ENCODE measurements at places on chromosomes 5 and 9.

DNA sequence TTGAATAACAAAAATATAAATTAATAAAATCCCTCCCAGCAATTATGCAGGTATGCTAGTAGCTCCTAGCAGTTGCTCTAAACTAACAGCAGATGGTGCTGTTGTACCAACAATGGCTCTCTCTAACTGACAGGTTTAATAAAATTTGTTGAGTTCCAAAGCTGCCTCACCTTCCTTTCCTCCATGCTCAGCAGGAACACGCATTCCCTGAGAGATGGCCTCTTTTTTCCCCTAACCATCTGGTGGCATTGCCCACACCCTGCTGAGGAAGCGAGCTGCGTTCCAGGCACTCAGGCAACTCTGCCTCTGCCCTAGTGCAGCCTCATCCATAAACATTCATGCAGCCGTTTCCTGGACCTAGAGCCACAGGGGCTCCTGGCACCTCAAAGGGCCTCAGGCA is 106.2 kb downstream of the KLHL3 start:
- peak; percentile 74 for DNase-seq

- DNase-seq, result no peak
Measured at GRCh38 chr9:23747088-23748075, 78.7 kb downstream of the ELAVL2 start.

DNA sequence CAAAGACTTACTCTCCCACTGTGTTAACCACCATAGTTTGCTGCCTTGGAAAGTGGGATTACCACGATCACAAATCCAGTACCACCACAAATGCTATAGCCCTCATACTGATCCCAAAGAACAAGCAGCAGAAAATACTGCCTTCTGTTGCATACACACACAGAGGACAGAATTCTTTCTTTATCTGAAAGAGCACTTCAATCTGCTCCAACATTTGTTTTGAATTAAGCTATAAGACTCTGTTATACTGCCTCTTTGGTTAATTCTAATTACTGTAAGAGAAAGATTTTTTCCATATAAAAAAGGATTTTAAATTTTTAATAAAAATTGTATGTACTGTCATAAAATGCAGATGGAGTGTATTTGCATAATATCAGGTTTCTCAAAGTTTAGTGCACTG is 69.8 kb downstream of the YIPF5 start:
- no peak for DNase-seq

DNA sequence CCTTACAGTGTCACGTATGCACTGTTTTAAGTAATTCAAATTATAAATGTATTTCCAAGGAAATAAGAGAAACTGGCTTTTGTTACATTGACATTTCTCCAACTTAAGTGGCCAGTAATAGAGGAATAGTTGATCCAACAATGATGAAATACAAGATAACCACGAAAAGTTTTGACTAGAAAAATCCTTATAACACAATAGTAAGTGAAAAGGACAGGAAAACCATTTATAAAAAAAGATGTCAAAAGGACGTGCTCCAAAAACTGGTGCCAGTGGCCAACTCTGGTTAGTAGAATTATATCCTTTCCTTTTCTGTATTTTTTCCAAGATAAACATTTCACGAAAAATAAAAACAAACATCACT is 210.9 kb downstream of the GAPVD1 start:
- DNase-seq, result no peak

GRCh38 chr9:70049236-70049635 is 5.6 kb downstream of the MAMDC2 start:
- DNase-seq, result no peak

- DNase-seq, result no peak
Measured at GRCh38 chr5:66223637-66224036, 79.5 kb downstream of the SREK1 start.

GRCh38 chr5:17106521-17106920 is 110.9 kb upstream of the BASP1 start:
- no peak for DNase-seq

DNA sequence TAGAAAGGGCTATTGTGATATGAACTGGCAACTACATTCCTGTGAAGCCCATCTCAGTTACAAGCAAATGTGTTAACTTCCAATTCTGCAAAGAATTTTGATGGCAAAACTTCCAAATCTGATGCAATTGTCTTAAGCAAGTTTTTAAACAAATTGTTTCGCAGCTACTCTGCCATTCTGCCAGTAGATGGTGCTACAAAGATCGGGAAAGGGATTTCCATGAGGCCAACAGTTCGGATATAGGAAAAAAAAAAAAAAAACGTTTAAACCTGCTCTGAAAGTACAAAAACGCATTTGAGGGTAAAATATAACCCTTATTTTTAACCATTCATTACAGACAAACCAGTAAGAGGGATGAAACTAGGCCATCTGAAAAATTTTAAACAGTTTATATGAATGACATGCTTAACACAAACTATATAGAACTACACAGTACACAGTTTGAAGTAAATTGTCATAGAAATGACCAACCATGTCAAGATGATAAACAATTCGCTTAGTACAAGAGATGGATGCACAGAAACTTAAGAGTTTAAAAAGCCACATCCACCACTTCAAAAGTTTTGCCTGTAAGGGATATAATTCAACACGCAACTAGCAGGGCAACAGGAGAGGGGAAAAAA is 2.2 kb downstream of the HNRNPA0 start:
- peak; percentile 83 for DNase-seq

GRCh38 chr5:135857630-135858311 is 23.3 kb downstream of the SLC25A48 start:
- DNase-seq, result no peak
